ENCODE measurements at places on chromosomes 16 and 17.

DNA sequence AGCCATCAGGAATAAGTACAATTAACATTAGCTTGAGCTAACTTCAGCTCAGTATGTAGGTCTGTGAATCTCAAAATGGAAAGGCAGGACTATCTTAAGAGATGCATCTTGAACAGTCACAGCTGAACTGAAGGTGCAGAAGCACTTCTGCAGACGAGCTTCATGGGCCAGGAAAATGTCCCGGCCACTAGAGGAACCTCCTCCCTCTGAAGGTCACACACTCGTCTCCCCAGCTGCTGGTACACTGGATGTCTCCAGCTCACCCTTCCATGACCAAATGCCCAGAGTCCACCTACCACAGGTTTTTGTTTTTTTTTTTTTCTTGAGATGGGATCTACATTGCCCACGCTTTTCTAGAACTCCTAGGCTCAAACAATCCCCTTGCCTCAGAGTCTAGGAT, 33.2 kb downstream of the WDR59 start:
- DNase-seq = no peak

DNA sequence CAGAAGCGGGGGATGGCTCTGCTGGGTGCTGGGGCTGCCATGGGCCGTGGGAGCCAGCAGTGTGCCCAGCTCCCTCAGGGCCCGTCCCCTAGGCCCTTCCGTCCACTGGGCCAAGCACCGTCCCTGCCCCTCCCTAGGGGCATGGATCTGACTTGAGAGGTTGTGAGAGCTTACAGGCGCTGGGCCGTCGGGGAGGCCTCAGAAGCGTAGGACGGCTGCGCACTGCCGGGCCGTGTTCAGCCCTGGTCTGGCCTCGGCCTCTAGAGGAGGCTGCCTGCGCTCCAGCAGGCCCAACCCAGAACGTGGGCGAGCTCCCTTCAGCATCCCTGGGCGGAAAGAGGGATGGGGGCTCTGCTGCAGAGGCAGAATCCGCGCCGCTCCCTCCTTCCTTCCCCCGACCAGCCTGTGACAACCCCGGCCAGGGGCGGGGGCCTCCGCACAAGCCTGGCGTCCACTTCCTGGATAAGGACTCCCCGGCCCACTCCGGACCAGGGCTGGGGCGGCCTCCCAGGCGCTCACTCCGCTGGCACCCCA, 685 bp upstream of the MPG start:
- no peak for DNase-seq

- DNase-seq = no peak
Measured at GRCh38 chr17:70344386-70345060, 175.2 kb downstream of the KCNJ2 start.

DNA sequence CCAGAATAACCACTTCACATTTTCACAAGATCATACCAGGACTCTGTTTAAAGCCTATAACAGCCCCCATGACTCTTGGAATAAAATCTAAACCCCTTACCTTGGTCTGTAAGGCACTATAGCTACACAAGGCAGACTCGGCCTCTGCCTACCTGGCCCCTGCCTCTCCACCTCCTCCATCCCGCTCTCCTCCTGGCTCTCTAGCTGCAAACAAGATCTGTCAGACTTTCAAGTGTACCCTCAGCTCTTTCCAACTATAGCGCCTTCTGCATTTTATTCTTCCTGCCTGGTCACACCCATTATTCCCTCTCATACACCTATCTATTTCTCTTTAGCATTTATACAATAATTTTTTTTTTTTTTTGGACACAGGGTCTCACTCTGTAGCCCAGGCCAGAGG, 8.2 kb downstream of the USP31 start:
- DNase-seq = no peak

GRCh38 chr16:69318911-69319289, 7.8 kb downstream of the VPS4A start:
- no peak for DNase-seq

- DNase-seq = no peak
Measured at GRCh38 chr17:77844681-77845080, 113.8 kb upstream of the TNRC6C start.

GRCh38 chr16:62755938-62756337, 719.7 kb upstream of the CDH8 start:
- DNase-seq = no peak

DNA sequence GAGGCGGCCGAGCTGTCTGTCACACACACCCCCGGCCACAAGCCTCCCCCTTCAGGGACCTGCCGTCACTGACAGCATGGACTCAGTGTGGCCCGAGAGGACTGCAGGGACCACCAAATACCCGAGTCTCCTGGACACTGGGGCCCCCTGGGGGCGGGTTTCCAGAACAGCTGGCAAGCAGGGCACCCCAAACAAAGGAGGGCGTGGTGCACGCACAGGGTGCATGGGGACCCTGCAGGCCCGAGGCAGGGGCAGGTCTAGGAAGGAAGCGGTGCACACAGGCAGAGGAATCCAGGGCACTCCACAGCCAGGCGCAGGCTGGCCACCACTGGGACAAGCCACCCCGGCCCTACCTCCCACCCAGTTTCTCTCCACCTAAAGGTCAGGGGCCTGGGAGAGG, 28.7 kb upstream of the ENPP7 start:
- DNase-seq = no peak

GRCh38 chr17:4968486-4969046, 949 bp upstream of the SPAG7 start:
- no peak for DNase-seq

- DNase-seq = no peak
Measured at GRCh38 chr16:66328282-66328681, 38.2 kb upstream of the CDH5 start.

DNA sequence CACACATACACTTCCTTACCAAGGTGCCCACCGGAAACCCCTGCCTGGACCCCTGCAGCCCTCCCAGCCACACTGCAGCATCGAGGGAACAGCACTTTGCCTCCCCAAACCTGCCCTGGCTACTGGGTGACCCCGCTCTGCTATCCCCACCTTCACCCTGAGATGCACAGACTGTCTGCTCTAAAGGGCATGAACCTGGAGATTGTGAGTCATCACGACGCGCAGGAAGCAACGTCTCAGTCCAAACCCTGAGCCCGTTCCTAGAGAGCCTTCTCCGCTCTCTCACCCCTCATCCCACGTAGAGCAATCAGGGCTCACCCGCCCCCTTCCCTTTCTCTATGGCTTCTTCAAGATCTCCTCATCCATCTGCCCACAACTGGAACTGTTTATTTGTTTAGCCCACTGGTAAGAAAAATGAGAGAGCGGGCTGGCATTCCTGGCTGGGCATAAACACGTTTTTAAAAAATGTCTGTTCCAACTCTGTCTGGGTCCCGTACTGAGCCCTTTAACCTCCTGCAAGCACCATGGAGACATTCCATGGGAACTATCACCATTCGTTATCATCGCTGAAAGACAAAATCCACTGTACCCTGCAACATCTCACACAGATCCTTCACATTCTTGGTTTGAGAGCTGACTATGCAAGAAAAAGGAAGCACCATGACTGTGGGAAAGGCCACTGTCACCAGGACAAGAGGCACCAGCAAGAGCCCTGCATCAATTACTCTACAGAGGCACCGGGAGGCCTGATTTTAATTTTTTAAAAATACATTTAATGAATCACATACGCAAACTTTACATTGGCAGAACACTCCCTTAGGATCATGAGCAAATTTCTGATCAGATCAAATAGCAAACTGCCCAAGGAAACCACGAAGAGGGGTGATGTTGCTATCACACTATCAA, 28.2 kb downstream of the ZFHX3 start:
- no peak for DNase-seq

- DNase-seq = no peak
Measured at GRCh38 chr16:54213322-54213721, 73.3 kb downstream of the IRX3 start.

- DNase-seq = no peak
Measured at GRCh38 chr17:46869975-46870803, 18.8 kb downstream of the WNT9B start.

- no peak for DNase-seq
Measured at GRCh38 chr17:81166033-81166492, at the start of gene AATK. TSS of gene AATK (minus strand) at chr17:81166221. CDS start at chr17:81165992, 229 bp downstream.

DNA sequence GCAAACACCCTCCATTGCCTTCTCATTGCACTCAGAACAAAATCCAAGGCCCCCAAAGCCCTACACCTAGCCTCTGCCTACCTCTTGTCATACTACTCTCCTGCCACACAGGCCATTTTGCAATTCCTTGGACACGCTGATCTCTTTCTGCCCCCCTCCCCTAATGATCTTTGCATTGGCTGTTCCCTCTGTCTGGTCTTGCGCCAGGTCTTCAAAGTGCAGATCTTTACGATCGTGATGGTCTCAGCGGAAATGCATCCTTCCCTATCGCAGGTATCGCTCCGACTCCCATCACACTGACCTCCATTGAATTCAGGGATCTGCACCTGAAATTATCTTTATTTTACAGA, 777 bp upstream of the MOSMO start:
- no peak for DNase-seq
